ENCODE measurements at places on chromosomes 1 and 21.

- no peak for DNase-seq
Observed at GRCh38 chr1:207228987-207229386, 92.5 kb upstream of the CD55 start.

GRCh38 chr1:90558754-90559378 lies 158.2 kb downstream of the BARHL2 start:
- DNase-seq, result no peak

DNA sequence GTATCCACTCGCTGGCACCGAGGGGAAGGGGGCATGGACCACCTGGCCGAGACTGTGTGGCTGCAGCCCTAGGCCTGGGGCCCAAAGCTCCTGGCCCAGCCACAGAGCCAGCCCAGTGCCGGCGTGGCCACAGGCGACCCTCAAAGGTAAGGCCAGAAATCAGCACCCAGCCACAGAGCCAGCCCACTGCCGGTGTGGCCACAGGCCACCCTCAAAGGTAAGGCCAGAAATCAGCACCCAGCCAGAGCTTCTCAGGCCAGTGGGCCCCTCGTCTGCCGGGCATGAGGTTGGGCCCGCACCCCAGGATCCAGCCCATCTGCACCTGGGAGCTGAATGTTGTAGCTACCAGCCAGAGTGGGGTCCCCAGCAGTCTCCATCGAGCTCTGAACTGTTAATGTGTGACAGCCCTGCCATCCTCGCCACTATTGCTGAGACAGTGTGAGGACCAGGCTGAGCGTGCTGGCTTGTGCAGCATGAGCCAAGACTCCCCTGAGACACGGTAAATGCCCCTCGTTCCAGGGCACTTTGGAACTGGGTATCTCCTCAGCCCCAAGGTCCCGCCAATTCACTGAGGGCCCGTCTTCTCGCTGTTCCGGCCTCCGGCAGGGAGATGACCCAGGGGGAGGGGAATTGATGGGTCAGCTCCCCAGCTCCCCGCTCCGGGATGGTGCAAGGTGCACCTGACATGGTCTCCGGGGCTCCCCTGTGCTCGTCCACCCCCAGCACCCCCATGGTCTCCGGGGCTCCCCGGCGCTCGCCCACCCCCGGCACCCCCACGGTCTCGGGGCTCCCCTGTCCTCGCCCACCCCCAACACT lies 4.7 kb upstream of the FTCD start:
- DNase-seq, result no peak

DNA sequence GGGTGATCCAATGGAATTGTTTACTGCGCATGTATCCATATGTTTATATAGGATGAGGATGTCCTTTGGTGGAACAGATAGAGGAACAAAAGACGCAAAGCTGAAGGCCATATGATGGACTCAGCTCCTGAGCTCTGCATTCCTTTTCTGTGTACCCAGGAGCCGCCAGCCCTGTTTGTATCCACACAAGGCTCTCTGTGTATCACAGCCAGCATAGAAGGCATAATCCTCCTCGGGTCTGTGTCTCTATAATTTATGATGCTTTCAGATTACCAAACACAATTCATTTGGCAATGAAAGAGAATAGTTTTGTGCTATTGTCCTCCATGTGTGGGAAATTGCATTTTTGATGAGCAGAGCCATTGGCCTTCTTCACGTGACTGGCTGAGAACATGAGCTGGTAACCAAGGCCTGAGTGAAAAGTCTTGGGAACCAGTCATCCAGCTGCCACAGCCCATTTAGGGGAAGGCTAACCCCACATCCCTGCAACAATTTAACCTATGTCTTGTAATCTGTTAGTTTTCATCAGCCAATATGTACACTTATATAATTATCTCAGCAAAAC lies 119.2 kb downstream of the PBX1 start:
- no peak for DNase-seq

GRCh38 chr1:118767971-118768370 lies 220.2 kb downstream of the TBX15 start:
- no peak for DNase-seq

- no peak for DNase-seq
Observed at GRCh38 chr1:207306023-207306422, 15.5 kb upstream of the CD55 start.

DNA sequence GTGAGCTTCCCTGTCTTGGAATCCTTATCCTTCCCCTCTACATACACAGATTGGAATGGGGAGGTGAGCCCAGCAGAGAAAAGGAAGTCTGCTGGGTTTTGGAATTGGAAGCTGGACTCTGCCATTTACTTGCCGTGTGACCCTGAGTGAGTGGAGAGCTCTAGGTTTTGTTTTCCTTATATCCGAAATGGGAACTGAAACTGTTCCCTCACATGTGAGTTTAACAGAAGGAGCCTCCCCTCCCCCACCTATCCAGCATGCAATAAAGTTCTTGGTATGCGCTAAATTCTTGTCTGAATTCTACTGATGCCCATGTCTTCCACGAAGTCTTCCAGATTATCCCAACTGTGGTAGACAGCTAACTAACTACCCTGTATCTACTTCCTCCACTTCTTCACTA lies 58.7 kb downstream of the NENF start:
- DNase-seq, result no peak
